ENCODE measurements at places on chromosomes 7 and 10.

GRCh38 chr7:13947535-13947934, 41.9 kb downstream of the ETV1 start:
- DNase-seq = no peak

DNA sequence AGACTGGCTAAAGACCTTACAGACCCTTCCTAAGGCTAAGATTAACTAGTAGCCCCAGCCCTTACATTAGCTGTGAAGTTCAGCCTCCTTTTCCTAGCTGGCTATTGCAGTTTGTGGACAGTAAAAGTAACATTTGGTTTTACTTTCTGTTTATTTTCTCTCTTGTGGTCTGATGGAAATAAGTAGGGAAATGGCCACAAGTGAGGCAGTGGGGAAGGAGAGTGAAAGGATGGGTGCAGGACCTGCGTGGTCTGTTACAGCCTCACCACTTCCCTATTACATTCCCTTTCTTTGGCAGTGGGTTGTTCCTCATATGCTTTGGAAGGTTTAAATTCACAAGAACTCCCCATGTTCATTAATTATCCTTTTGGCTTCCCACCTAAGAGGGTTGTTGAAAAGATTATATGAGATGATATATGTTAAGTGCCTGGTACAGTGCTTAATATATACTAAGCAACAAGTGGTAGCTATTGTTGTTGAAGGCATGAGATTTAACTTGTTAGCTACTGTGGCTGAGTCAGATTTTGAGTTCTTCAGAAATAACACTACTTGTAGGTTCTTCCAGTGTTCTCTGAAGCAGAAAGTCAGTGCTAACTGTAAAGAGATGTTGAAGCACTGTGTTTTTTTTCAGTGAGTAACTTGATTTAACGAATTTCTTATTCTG, 181.7 kb downstream of the ST7 start:
- no peak for DNase-seq

DNA sequence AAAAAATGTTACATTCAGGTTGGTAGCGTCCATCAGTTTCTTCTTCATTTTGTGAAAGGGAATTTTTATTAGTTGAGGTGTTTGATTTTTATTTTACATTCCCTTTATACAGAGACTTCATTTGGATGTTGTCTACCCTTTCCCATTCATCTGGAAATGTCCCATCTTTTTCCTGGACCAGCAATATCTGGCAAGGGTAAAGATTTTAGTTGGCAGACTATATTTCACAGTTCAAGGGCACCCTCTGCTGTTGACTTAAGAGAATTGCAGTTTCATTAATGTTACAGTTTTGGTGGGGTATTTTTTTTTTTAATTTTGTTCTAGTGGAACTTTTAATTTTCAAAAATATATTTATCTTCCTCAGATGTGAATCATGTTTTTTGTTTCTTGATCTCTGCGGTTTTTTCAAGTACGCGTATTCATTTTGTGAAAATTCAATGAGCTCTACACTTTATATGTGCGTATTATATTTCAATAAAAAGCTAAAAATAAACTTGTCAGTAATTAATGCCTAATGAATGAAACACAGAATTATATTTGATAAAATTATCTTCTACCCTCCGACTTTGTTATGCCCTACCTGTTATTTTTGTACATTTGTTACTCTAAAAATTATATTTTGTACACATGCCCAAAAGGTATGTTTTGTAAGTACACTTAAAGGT, 97.9 kb upstream of the KLF14 start:
- DNase-seq = no peak

- peak; percentile 71 for DNase-seq
These were observed 15.3 kb upstream of the SUN1 start for GRCh38 chr7:816751-817671.

- no peak for DNase-seq
These were observed 88.9 kb downstream of the ELFN1 start for GRCh38 chr7:1758859-1759521.

- DNase-seq = no peak
These were observed 18.1 kb downstream of the VIPR2 start for GRCh38 chr7:159126311-159127260.
